Head of caudate nucleus (tissue), 42 donors: ENCODE measurements at places on chromosomes 12 and 14.

DNA sequence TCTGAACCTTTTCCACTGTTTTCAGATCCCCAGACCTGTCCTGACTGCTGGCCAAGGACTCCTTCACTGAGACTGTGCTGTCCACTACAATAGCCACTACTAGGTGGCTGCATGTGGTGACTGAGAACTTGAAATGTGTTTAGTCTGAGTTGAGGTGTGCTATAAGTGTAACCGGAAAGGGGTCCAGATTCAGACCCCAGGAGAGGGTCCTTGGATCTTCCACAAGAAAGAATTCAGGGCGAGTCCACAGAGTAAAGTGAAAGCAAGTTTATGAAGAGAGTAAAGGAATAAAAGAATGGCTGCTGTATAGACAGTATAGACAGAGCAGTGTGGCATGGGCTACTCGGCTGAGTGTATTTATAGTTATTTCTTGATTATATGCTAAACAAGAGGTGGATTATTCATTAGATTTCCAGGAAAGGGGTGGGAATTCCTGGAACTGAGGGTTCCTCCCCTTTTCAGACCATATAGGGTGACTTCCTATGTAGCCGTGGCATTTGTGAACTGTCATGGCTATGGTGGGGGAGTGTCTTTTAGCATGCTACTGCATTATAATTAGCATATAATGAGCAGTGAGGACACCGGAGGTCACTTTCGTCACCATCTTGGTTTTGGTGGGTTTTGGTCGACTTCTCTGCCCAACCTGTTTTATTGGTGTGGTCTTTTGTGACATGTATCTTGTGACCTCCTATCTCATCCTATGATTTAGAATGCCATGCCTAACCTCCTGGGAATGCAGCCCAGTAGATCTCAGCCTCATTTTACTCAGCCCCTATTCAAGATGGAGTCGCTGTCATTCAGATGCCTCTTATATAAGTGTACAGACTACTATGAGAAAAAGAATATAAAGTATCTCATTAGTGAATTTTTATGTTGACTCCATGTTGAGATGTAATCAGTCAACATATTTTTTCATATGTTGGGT lies 70.0 kb upstream of the SRSF5 start:
- no peak for DNase-seq

GRCh38 chr14:100850841-100851585 lies 25.1 kb downstream of the MEG3 start:
- no peak for DNase-seq

- DNase-seq: peak; percentile 45
Measured at GRCh38 chr14:72892879-72893635, 844 bp downstream of the DPF3 start.

DNA sequence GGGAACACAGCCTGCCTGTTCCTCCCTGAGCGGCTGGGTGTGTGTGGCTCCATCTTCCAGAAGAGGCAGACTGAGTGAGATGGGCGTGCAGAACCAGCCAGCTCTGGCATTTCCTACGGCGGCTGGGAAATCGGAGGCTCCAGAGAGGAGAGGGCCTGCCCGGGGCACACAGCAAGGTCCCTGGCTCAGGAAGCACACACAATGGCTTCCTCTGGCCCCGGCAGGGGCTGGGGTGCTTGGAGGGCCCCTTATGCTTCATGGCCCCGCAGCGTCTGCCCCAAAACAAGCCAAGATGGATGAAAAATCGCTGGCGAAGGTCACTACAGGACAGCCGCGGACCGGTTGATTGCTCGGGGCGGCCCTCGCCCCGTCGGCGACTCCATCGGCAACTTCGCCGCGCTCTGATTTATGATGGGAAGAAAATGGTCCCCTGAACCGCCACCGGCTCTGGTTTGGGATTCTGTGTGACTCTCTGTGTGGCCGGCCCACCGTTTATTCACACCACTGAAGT lies 191.5 kb upstream of the C14orf180 start:
- DNase-seq: no peak

DNA sequence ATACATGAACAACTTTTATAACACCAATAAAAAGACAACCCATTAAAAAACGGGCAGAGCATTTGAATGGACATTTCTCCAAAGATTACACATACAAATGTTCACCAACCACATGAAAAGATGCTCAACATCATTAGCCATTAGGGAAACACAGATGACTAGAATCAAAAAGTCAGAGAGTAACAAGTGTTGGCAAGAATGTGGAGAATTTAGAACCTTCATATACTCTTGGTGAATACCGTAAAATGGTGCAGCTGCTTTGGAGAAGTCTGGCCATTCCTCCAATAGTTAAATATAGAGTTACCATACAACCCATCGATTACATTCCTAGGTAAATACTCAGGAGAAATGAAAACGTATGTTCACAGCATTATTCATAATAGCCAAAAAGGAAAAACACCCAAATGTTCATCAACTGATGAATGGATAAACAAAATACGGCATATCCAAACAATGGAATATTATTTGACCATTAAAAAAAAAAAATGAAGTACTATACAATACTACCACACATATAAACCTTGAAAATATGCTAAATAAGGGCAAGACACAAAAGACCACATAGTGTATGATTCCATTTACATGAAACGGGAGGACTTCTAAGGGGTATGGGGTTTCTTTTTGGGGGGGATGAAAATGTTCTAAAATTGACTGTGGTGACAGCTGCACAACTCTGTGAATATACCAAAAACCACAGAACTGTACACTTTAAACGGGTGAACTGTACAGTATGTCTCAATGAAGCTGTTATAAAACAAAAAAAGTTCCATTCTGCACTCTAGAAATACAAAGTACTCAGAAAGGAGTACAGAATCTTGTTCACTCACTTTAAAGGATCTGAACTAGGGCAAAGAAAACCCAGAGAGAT lies 3.2 kb downstream of the CORO1C start:
- DNase-seq: no peak

GRCh38 chr12:59695379-59695778 lies 99.5 kb downstream of the SLC16A7 start:
- no peak for DNase-seq

GRCh38 chr12:65756956-65757511 lies 67.2 kb upstream of the HMGA2 start:
- no peak for DNase-seq

DNA sequence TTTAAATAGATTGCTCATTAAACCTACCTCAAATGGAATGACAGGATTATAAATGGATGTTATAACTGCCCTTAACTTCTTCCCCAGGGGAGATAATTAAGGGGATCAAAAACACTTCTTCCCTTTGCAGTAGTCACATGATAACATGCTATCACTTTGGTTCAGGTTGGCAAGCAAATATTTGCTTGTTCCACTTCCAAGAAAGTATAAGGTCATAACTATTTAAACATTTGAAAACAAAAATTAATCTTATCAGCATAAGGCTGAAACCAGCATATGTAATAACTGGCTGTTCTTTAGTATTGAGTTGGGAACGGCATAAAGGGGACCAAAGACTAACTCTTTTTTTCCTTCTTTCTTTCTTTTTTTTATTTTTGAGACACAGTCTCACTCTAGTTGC lies 2.4 kb upstream of the LYZ start:
- no peak for DNase-seq

GRCh38 chr12:50086148-50086547 lies 1.0 kb downstream of the SMARCD1 start:
- DNase-seq: no peak

DNA sequence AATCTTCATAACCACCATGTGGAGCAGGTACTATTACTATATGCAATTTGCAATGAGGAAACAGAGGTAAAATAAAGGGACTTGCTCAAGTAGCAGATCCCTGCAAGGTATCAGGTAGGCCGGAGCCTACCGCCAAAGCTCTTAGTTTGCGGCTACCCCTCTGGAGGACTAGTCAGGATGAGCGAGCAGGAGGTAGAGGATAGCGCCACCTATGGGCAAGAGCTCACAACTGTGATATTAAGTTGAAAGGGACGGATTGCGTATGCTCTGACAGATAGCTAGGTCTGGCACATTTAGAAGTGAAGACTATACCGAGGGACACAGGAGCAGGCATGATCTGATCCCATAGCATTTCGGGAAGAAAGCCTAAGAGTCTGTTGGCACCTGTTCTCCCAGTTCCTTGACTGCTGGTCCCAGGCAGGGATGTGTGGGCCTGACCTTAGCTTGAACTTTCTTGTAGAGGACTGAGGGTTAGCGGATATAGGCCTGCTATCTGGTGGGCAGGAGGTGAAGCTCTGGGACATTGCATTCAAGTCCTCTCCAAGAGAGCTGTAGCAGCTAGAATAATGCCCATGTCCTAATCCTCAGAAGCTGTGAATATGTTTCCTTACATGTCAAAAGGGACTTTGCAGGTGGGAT lies 48.0 kb downstream of the SLC17A8 start:
- DNase-seq: no peak

DNA sequence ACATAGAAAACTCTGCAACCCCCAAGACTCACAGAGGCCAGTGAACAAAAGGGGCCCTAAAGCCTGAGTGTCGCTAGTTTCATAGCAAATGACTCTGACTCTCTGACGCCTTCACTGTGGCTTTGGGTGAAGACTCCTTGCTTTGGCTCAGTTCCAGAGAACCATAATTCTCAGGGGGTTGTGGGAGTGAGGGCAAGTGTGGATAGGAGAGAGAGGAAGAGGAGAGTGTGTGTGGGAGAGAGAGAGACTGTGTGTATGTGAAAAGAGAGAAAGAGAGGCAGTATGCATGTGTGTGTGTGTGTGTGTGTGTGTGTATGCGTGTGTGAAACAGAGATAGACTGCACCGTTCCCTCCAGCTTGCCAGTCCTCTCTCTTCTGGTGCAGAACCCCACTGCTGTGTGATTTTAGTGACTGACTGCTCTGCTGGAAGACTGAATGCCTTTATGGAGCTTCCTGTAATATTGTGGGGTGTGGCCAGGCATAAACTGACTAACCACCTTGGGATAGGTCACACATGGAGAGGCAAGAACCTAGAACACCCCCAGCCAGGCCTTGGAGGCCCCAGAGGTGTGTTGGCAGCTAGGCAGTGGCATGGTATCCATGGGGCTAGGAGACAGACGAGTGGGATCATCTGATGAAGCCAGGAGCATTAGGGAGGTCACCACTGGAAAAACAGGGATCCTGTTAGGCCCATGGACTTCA lies 45.9 kb upstream of the STXBP6 start:
- no peak for DNase-seq

DNA sequence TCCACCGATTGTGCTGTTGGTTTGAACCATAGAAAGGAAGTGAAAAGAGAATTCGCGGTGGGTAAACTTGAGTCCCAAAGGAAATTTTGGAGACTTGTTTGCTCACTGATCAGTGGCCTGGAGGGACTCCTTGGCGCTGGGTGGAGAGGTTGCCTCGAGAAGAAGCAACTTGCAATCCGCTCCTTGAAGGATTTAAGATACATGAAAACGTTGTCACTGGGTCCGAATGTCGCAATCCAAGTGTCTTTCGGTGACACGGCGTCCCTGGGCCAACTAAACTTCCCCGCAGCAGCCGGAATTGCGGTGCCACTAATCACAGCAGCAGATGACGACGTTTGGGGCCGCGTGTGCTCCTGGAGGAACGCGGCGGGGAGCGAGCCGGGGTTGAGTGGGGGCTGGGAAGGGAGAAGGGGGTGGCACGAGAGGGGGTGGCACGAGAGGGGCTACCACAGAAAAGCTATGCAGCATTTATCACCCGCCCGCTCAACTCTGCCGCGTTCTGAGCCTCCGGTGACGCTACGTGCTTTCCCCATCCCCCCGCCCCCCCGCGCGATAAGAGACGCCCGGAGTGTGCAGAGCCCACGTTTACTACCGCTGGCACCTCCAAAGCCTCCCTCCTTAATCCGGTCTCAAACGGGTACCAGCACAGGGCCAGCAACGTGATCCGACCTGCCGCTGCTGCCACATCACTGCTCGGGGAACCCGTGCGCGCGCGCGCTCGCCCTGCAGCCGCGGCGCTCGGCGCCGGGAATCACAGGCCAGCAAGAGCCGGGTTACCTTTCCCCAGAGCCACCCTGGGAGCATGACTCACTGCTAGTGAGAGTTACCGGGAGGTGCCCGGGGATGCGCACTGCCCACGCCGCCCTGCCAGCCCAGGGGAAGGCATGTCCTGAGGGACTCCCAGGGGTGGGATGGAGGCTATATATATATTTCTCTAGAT lies 833 bp upstream of the BHLHE41 start:
- peak; percentile 92 for DNase-seq

DNA sequence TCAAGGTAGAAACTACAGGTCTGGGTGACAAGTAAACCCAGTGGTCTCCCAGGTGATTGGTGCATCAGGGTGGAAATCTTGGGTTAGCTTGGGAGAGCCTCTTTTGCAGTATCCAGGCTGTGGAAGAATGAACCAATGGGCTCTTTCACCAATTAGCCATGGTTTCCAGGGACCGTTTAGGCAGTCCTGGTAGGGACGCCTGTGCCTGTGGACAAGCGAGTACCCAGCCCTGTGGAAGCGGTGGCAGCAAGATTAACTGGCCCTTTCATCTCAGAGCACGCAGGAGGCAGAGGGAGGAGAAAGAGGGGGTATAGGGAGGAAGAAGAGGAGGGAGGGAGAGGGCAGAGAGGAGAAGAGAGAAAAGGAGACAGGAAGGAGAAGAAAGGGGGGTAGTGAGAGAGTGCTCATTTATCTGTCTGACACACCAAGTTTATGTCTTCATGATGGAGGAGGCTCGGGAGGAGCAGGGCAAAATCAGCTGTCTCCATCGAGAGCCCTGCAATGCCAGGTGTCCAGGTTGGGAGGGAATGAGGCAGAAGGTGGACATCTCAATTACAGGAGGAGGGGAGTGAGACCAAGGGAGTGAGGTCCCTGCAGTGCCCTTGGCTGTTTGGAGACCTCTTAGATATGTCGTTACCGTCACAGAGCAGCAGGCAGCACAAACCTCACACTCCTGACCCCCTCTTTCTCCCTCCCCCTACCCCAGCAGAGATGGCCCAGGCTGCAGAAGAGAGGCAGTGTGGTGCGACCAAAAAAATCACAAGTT lies 4.6 kb upstream of the ZDHHC22 start:
- no peak for DNase-seq
